ENCODE measurements at places on chromosomes 6 and 20. TPM values are rescaled to one million over a fixed set of nuclear protein-coding genes. Genes with fewer than 3 reads are reported as not detected.

- no peak for DNase-seq
Observed at GRCh38 chr20:43761386-43762340, 34.9 kb upstream of the GTSF1L start.

- DNase-seq: peak; percentile 63
Observed at GRCh38 chr6:146543940-146544615, 445 bp downstream of the RAB32 start.

- no peak for DNase-seq
Observed at GRCh38 chr20:49619113-49620048, 51.4 kb upstream of the PTGIS start.

DNA sequence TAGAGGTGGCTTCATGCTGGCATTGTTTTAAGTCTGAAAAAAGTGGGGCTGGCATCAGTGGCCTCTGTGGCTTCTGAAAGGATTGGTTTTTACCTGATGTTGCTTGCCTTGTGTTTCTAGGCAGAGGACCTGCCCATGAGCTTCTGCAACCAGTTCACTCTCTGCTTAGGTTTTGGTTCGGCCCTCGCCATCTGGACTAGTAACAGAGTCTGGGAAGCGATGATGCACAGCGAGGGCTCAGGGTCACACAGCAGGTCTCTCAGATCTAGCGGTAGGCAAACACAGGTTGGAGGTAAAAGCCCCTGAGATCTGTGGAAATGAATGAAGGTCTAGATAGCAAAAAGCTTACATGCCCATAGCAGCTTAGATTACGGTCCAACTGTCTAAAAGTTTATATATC, 6.8 kb upstream of the RBL1 start:
- no peak for DNase-seq

- DNase-seq: no peak
Observed at GRCh38 chr20:25314497-25315417, 66.9 kb downstream of the PYGB start.

DNA sequence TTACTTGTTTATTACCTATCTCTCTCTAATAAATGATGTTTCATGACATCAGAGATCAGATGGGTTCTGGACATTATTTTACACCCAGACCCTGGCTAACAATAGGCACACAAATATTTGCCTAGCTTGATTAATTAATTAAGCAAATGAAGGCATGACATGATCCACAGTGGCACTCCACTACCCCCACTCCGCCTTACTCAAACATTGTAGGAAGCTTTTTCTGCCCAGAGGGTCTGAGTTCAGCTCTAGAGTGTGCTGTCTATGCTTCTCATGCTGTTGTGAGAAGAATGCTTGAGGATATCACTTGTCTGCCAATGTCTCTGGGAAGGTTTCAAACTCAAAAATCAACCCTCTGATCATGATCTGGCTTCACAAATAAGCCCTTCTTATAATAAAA, 45.0 kb downstream of the TRAM2 start:
- no peak for DNase-seq

GRCh38 chr20:38049800-38050199, 16.3 kb downstream of the RPRD1B start:
- peak; percentile 51 for DNase-seq

- DNase-seq: no peak
Observed at GRCh38 chr6:33762713-33763112, 16.0 kb upstream of the IP6K3 start.

- no peak for DNase-seq
Observed at GRCh38 chr20:1331801-1332453, 3.0 kb upstream of the SDCBP2 start.

GRCh38 chr6:133368664-133369063, 127.5 kb downstream of the EYA4 start:
- DNase-seq: no peak

DNA sequence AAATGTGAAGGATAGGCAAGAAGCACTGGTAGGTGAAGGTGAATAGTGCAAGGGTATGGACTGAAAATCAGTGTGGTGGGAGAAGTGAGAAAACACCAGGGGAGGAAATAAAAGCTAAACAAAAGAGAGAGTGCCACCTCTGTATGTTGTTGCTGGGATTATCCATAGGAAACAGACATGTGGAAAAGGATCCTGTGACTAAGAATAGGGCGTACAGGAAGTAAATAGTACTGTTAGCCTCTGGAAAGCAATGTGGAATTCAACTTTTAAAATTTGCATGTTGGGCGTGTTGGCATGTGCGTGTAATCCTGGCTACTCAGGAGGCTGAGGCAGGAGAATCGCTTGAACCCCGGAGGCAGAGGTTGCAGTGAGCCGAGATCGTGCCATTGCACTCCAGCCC, 661.7 kb downstream of the KIF16B start:
- no peak for DNase-seq

GRCh38 chr6:83442752-83443151, 11.9 kb upstream of the ME1 start:
- DNase-seq: peak; percentile 44

DNA sequence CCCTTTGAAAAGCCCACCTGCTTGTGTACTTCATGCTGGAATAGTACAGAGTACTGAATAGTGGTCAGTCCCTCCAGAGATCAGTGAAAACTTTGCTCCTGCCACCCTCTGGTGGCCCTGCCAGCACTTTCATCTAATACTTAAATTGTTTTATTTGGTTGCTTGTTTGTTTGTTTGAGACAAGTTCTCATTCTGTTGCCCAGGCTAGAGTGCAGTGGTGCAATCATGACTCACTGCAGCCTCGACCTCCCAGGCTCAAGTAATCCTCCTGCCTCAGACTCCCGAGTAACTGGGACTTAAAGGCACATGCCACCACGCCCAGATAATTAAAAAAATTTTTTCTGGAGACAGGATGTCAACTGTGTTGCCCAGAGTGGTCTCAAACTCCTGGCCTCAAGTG, 9.1 kb downstream of the FAM83D start:
- DNase-seq: peak; percentile 18

- DNase-seq: no peak
Observed at GRCh38 chr6:27406085-27406484, 17.5 kb downstream of the ZNF391 start.

DNA sequence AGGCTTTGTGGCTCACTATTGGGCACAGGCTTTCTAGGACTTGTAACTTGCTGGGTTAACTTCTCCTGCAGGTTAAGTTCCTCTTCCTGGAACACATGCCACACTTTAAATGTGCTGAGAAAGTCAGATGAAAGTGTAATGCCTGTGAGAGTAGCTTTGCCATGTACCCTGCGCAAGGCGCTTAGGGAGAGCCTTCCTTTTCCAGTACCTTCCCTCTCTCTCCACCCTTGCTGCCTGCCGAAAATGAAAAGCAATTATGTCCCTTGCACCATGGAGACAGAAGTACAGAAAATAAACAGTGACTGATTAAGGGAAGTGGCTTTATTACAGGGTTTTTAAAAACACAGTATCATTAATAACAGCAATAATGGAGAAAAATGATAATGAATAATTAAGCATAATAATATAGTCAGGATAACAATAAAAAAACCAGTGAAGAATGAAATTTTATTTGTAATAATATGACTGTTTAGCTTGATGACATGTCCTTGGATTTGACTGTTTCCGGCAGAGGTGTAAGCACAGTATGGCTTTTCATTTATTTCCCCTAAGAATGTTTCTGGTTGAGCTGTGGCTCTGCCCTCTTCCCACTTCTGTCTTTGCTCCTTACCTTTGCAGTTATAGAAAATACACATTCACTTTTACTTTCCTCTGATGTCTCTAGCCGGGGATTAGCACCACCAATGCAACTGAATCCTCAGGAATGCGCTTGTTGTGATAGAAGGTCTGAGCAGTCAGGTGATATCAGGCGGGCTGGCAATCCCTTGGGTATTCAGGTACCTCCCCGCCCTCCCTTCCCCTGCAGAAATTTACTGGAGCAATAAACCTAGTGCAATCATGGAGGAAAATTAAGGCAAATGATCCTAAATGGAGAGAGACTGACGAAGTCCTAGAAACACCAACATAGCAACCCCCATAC, 472.3 kb upstream of the CITED2 start:
- DNase-seq: no peak

GRCh38 chr6:111761783-111762312, 111.4 kb downstream of the FYN start:
- no peak for DNase-seq

- peak; percentile 45 for DNase-seq
Observed at GRCh38 chr6:6875818-6876470, 231.8 kb upstream of the RREB1 start.

- peak; percentile 80 for DNase-seq
Observed at GRCh38 chr6:52514514-52514913, 62.3 kb downstream of the TRAM2 start.

- peak; percentile 72 for DNase-seq
Observed at GRCh38 chr20:25580711-25581110, 4.6 kb downstream of the NINL start.

DNA sequence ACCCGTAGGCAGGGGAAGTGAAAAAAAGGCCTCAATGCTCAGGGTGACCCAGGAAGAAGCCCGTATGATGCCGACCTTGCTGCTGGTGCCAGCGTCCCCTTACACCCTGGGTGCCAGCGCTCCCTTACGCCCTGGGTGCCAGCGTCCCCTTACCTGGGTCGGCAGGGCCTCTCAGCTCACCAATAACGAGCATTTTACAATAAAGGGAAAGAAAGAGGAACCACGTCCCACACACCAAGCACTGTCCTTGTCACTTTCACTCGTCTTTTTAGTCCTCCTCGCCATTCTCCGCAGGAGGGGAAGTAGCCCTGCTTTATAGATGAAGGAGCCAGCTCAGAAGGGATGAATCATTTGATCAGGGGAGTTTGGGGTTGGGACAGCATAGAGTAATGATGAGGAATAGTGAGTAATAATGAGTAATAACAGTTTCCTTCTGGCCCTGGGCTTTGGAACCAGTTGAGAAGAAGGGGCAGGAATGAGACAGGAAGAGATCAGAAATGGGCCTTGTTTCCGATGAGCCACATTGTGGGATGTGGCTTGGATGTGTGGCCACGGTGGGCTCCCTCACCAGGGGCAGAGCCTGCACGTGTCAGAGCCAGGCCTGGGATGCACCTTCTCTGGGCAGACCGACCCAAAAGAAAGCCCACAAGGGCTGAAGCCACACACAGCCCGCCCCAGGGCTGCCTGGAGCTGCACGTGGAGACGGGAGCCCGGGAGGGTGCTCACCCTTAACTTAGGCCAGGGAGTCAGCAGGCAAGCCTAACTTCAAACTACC, 75.7 kb downstream of the SYNJ2 start:
- DNase-seq: peak; percentile 95

- peak; percentile 51 for DNase-seq
Observed at GRCh38 chr6:53179961-53180651, 31.5 kb upstream of the GCM1 start.

DNA sequence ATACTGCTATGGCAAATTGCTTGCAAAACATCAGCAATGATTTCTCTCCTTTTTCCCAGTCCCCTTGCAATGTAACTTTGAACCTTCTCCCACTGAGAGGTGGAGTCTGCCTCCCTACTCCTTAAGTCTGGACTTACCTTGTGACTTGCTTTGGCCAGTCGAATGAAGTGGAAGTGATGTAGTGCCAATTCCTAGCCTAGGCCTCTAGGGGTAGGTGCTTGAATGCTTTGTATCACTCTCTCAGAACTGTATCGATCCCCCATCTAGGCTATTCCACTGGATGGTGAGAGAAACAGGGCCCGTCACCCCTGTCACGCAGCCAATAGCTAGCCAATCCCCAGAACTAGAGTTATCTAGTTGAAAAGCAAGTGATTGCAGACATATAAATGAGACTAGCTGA, 238.6 kb downstream of the BTBD3 start:
- no peak for DNase-seq

Gene SRMS
- total RNA-seq: not detected

Gene TMEM74B
- not detected for total RNA-seq

Gene ZNF831
- total RNA-seq: 0.98 TPM

Gene SIRPB1
- not detected for total RNA-seq

Gene DEFB114
- total RNA-seq: not detected

Gene TFAP2A
- total RNA-seq: not detected

Gene SNAP91
- 0.36 TPM for total RNA-seq

Gene PAK5
- not detected for total RNA-seq

Gene ABHD16B
- not detected for total RNA-seq

Measured in fibroblast of the aortic adventitia (primary cell).